ENCODE measurements at places on chromosomes 4 and X.

- no peak for DNase-seq
Observed at GRCh38 chrX:149262086-149262485, 243.0 kb downstream of the IDS start.

GRCh38 chr4:122701061-122701460, 31.4 kb upstream of the BBS12 start:
- DNase-seq, result no peak

DNA sequence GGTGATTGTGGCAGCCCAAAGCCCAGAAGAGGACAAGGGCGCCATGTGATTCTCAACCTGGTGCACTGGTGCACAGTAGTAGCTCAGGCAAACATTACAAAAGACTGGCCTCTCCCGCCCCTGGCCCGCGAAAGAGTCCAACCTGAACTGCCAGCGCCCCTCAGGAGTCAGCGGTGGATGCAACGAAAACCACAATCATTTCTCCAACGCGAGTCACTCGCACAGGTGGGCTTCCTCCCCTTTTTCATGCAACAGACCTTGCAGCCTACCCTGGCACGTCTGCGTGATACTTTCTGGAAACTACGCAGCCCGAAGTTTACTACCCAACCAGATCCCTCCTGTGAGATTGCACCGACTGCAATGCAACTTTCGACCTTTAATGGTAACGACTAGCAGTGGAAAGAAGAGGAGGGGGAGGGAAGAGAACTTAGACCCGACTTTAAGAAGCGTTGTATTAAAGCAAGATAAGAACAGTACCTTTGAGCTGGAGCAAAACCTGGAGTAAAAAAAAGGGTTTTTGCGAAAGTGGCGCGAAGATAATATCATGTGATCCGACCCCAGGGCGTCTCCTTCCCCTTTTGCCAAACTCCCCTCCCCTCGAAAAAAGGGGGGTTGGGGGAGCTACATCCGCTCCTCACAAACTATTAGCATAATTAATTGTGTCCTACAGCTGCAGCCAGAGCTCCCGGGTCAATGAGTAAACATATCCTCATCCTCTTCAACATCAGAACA, 63.3 kb upstream of the CCDC160 start:
- DNase-seq, result no peak

DNA sequence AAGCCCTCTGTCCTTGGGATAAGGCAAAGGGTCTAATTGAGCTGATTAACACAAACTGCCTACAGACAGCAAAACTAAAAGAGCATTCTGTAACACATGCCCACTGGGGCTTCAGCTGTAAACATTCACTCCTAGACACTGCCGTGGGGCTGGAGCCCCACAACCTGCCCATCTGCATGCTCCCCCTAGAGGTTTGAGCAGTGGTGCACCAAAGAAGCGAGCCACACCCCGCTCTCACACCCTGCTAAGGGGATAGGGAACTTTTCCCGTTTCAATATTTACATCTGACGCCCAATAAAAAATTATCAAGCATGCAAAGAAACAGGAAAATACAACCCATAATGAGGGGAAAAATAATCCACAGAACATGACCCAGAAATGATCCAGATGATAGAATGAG, 46.9 kb upstream of the HSD17B10 start:
- DNase-seq, result no peak

GRCh38 chr4:25258980-25259578, 25.2 kb downstream of the PI4K2B start:
- DNase-seq, result no peak

- no peak for DNase-seq
Observed at GRCh38 chr4:17085416-17085815, 187.0 kb upstream of the LDB2 start.

GRCh38 chr4:169115144-169115896, 105.3 kb upstream of the CBR4 start:
- no peak for DNase-seq

GRCh38 chr4:15238720-15239119, 189.1 kb upstream of the C1QTNF7 start:
- DNase-seq, result no peak

DNA sequence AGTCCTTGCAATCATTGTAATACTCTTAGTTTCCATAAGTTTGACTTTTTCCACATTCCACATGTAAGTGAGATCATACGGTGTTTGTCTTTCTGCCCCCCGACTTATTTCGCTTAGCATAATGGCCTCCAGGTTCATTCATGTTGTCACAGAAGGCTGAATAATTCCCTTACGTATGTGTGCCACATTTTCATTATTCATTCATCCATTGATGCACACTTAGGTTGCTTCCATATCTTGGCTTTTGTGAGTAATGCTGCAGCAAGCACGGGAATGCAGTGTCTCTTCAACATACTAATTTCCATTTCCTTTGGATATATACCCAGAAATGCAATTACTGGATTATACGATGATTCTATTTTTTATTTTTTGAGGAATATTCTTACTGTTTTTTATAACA, 22.0 kb upstream of the VEGFC start:
- DNase-seq, result no peak
